Activated naive CD8-positive, alpha-beta T cell treated with anti-CD3 and anti-CD28 coated beads for 36 hours (primary cell): ENCODE measurements at places on chromosomes 3 and 15. TPM values are rescaled to one million over a fixed set of nuclear protein-coding genes. Genes with fewer than 3 reads are reported as not detected.

Gene NMD3
- total RNA-seq: 97.7 TPM

Gene TMIE
- total RNA-seq: 0.41 TPM

Gene PXK
- 22.2 TPM for total RNA-seq

Gene SLTM
- total RNA-seq: 93.1 TPM

Gene DUSP7
- total RNA-seq: 21.7 TPM

Gene TICRR
- 22.5 TPM for total RNA-seq
